ENCODE measurements at places on chromosomes 11 and 22. TPM values are rescaled to one million over a fixed set of nuclear protein-coding genes. Genes with fewer than 3 reads are reported as not detected.

The MPEG1 gene
- total RNA-seq, result 0.07 TPM

The DAGLA gene
- total RNA-seq, result 0.94 TPM

The HEPHL1 gene
- total RNA-seq, result not detected

The SYCE3 gene
- not detected for total RNA-seq

The ZDHHC5 gene
- total RNA-seq, result 49.8 TPM
